ENCODE measurements at places on chromosomes 4 and X.
A peak's percentile ranks its signal among the peaks of the same experiment; 100 is the strongest.

DNA sequence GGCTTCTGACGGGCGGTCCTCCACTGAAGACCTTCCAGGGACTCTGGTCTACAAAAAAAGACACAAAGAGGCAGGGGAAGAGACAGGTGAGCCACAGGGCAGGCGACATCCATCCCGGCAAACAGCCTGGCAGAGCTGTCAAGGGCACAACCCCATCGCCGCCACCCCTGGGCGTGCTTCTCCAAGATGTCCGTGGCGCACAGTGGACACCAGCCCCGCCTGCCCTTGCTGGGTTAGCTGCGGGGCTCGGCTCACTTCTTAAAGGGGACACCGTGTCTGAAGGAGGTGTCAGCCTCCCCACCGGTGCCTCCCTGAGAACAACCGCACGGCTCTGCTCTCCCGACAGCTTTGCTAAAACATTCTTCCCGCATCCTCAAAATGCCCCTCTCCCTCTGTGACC, 28.4 kb downstream of the FAM53A start:
- no peak for DNase-seq

GRCh38 chr4:138666366-138666765, 349.2 kb upstream of the NOCT start:
- DNase-seq = no peak

DNA sequence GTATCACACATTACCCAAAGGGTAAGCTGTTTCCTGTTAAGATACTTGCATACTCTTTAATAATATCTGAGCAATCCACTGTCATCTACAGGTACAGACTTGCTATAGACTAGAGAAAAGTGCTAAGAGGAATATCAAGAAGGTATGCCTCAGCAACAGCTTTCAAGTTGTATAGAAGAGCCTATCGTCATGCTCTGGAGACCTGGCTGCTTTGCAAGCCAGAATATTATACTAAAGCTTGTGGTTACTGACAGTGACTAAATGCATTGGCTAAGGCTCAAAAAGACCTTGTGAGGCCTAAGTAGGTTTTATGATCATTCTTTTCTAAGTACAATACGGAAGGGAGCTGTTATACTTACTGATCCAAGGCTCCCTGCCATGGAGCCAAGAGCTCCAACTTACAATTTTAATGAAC, 11.3 kb downstream of the LAMP2 start:
- no peak for DNase-seq

DNA sequence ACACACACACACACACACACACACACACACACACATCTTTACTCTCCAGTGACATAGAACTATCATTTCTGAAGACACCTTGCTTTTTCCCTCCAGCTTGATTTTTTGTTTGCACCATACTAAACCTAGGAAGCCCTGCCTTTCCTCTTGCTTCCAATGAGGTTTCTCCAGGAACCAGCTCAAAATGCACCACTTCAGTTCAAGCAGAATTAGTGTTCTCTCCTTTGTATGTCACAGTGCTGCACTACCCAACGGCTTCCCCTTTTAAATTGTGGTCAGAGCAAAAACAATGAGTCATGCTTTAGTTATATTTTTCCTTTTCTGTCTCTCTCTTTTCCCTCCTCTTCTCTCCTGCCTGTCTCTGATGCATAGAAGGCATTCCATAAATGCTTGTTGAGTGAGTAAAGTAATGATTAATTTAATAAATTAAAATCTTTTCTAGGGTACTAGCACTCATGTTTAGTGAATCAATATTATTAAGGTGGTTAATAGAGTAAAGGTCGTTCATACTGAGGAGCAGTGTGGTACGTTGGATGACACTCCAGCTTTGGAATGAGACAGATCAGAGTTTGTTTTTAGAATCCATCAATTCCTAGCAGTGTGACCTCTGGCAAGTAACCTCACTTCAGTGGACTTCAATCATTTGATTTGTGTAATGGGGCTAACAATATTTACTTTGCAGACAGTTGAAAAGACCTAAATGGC, 5.9 kb downstream of the RTL3 start:
- DNase-seq = no peak

DNA sequence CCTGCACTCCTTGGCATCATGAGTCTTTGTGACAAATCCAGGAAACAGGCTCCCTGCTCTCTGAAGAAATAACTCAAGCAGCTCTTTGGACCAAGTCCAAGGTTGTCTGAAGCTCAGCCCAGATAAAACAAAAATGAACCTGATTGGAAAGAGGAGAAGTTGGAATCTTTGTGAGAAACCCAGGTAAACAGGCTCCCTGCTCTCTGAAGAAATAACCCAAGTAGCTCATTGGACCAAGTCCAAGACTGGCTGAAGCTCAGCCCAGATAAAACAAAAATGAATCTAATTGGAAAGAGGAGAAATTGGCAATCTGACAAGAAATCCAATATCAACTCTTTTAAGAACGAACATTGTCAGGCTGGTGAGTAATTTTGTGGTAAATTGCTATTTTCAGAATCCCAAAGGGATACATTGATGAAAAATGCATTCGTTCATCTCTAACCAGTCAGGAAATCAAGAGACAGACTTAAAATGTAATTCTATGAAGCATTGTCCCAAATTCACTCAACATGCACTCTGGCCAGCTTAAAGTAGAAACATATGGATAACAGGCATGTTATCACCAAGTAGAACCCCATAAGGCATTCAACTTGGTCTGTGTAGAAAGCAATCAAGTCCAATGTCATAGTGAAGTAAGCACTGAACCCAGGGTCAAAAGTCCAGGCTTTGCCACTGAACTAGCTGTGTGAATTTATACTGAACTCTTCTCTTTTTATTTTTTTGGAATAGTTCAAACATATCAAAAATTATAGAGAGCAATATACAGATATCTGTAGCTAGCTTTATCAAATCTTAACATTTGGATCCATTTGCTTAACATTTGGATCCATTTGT, 16.8 kb upstream of the NFXL1 start:
- DNase-seq = no peak

- no peak for DNase-seq
Measured at GRCh38 chr4:18676526-18676915, 655.0 kb upstream of the LCORL start.

- DNase-seq = no peak
Measured at GRCh38 chr4:7037425-7037824, 5.7 kb upstream of the TADA2B start.

- peak; percentile 91 for DNase-seq
Measured at GRCh38 chr4:6974138-6974848, 64.7 kb downstream of the TBC1D14 start.

DNA sequence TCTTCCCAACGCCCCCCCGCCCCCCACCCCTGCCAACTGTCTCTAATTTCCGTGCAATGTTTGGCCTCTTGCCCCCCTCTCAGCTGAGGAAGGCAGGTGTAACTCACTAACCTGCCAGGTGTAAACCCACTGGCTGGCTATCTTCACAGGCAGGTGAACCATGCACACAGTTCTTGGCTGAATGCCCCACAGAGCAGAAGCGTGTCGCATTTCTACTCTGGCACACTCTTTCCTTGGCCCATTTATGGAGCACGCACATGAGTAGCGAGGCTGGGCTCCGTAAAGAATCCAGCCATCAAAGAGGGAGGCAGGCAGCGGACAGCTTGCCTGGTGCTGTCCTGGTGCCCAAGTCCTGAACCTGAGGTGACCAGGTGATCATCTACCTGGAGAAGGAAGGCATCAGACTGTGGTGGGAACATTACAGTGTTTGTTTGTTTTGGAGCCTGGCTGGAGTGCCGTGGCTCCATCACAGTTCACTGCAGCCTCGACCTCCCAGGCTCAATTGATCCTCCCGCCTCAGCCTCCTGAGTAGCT, 39.2 kb upstream of the CRMP1 start:
- no peak for DNase-seq

- DNase-seq = no peak
Measured at GRCh38 chr4:172881645-172882044, 287.0 kb upstream of the GALNT7 start.

- no peak for DNase-seq
Measured at GRCh38 chrX:118974908-118975671, 672 bp downstream of the LONRF3 start.

DNA sequence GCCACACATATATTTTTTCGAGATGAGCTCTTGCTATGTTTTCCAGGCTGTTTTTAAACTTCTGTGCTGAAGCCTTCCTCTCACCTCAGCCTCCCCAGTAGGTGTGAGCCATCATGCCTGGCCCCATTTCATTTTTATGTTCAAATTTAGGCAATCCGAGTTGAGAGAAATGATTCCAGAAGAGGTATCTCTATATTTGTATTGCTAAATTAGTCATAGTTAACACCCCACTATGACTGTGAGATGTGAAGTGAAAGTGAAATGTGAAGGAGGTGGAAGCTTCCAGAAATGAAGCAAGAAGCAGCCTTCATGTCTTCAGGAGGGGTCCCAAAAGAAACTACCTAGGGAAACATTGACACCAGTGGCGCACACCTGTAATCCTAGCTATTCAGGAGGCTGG, 17.7 kb downstream of the APELA start:
- DNase-seq = no peak

- DNase-seq = no peak
Measured at GRCh38 chr4:110678517-110679227, 55.8 kb upstream of the PITX2 start.

DNA sequence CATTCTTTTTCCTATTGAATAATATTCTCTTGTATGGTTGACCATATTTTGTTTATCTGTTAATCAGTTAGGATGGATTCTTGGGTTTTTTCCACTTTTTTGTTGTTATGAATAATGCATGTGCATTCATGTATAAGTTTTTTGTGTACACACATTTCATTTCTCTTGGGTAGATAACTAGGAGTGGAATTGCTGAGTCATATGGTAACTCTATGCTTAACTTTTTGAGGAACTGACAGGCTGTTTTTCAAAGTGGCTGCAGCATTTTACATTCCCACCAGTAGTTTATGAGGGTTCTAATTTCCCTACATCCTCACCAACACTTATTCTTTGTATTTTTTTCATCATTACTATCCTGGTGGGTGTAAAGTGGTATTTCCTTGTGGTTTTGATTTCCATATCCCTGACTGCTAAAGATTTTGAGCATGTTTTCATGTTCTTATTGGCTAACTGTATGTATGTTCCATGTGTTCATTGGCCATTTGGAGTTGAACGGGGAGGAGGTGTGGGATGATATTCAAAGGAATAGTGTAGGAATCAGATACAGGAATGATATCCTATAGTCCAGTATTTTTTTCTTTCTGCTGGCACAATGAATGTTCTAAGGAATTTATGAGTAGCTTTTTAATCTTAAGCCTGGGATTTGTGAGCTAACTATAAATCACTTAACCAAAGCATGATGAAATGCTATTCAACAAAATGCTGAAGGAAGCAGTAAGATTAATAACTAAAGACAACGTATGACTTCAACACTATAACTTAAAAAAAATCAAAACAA, 114.3 kb downstream of the AMELX start:
- DNase-seq = no peak

DNA sequence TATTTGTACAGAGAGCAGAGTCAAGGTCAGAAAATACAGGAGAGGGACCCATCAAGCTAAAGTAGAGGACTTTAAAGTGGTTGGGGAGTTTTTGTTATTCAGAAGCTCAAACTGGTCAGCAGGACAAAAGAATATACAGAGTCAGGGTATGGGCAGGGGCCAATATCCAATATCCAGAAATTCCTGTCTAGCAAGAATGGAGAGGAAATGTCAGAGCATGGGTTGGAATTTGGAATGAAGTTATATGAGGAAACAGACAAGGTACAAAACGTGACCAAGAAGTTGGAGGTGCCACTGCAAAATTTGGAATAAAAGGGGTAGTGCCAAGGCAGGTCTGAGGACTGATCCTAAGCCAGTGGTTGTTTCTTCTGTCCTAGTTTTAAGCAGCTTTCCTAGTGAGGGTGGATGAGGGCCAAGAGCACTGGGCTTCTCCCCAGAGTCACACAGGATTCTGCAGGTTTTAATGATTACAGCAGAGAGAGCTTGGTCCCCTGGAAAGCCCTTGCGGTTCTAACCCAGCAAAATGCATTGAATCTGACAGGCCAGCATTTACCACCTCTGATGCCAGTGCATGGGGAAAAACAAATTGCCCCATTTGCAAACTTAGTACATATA, 304.7 kb upstream of the FTHL17 start:
- no peak for DNase-seq

GRCh38 chrX:64570204-64570603, 175.0 kb upstream of the MTMR8 start:
- no peak for DNase-seq

DNA sequence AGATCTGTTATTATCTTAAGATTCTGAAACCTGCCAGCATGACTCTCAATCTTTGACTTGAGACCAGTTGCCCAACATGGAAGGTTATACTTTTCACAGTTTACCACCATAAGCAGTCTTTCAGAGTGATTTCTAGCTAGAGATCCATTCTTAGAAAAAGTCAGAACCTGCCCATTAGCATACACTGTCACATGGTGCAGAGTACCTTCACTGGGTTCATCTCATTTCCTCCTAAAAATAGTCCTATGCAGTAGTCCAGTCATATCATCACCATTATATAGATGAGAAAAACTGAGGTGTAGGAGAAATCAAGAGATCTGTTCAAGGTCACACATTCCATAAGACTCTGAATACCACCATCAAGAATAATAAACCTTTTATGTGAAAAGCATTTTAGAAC, 153.6 kb downstream of the AR start:
- no peak for DNase-seq

- DNase-seq = no peak
Measured at GRCh38 chr4:73693811-73694210, 46.6 kb upstream of the CXCL8 start.

DNA sequence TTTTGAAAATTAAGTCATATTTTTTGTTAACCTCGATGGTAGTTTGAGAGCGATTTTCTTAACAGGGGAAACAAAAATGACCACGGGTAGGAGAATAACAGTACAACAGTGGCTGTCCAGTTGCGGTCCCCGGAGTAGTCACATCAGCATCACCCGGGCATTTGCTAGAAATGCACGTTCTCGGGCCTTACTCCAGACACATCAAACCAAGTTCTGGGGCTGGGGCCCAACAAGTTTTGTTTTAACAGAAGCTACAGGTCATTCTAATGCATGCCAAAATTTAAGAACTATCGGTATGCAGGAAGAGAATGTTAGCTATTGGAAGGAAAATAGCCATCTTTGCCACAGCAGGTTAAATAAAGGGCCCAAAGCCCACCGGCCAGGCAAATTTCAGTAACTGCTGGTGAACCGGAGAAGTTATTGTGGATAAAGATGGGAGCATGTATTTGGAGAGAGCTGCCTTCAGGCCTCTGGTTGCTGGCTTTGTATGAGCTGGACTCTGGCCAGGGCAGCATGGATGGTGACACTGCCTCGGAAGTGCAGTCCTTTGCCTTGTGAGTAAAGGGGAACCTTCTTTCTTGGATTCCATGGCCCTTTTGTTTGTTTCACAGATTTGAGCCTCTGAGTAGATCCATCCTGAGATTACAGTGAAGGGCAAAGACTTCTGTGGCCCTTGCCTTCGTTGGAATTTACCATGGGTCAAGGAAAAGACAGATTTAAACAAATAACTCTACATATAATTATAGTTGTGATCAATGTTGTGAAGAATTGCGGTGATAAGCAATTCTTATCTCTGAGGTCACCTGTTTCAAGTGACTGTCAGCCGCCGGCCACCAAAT, 62.1 kb downstream of the TBC1D14 start:
- no peak for DNase-seq

DNA sequence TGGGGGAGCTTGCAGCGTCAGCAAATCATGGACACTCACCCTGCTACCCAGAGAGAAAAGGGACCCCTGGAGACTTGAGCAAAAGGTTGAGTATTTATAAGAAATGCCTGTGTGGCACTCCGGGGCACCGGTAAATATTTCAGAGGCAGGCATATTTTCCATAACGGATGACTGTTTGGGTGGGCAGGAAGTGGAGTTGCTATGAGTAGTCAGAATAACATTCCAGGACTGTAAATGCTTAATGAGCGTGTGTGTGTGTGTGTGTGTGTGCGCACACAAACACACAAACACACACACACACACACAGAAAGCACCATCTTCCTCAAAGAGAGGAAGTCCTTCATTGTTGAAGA, 74.6 kb downstream of the MXRA5 start:
- DNase-seq = no peak

- DNase-seq = no peak
Measured at GRCh38 chr4:104416725-104417356, 77.9 kb downstream of the CXXC4 start.

All from vagina (tissue), 2 donors.